OCI-LY7 (cell line): ENCODE measurements at places on chromosomes 1 and 21. TPM values are rescaled to one million over a fixed set of nuclear protein-coding genes. Genes with fewer than 3 reads are reported as not detected.

- no peak for DNase-seq
These were observed 29.6 kb upstream of the SLAMF9 start for GRCh38 chr1:159983681-159984080.

TRIM45 gene
- not detected in 2 replicates for total RNA-seq

METTL25B gene
- 45.6 and 54.1 TPM in 2 replicates for total RNA-seq

GUCA2A gene
- not detected in 2 replicates for total RNA-seq

- DNase-seq = no peak
These were observed 199.3 kb downstream of the CAMTA1 start for GRCh38 chr1:6984536-6984935.

GRCh38 chr1:17984583-17984982 is 123.0 kb upstream of the IGSF21 start:
- peak; percentile 54 for DNase-seq

DNA sequence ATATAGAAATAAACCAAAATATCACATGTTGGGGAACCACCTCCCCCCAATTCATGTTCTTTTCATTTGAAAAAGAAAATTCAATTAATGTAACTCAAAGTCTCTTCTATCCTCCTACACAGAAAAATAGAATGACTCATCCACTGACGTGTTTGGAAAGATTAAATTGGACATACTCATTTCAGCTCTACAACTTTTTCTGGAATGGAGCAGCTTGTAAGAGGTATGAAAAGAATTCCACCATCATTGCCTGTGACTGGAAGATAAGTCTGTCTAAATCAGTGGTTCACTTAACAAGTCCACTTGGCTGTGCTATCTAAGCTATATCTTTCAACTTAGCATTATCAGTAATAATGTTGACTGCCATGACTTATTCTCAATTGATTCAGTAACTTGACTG is 702.3 kb downstream of the BRINP3 start:
- no peak for DNase-seq

DNA sequence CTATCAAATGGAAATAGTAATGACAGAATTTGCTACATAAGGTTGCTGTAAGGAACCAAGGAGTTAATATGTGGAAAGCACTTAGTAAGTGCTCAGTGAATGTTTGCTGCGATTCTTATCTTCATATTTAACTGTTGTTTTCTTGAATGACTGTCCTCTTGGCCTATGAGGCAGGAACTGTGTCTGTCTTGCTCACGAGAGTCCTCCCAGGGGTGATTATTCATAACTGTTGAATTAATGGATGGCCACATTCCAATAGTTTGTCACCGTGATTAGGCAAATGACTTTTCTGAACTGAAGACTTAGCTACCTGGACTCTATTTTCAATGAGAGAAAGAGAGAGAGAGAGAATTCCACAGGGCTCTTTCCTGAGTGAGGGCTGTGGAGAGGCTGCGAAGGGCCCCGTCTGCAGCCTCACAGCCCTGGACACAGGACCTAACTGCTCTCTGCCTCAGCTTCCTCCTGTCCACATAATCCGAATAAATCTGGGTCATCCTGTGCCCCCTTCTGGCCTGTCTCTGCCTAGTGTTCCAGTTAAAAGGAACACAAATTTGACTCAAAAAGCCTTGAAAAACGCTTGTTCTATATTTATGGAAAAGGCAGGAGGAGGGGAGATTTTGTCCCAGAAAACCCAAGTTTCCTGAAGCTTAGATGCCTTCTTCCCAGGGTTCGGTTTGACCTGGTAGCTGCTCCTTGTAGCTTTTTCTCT is 8.5 kb downstream of the EDN2 start:
- no peak for DNase-seq

- DNase-seq = no peak
These were observed 1.1 kb downstream of the KIF21B start for GRCh38 chr1:201022493-201022819.

GRCh38 chr1:18875107-18875795 is 15.8 kb upstream of the TAS1R2 start:
- DNase-seq = peak; percentile 66

- no peak for DNase-seq
These were observed 19.6 kb downstream of the CDC42BPA start for GRCh38 chr1:227298512-227299240.

PTP4A2 gene
- total RNA-seq = 186 and 196 TPM in 2 replicates

DNA sequence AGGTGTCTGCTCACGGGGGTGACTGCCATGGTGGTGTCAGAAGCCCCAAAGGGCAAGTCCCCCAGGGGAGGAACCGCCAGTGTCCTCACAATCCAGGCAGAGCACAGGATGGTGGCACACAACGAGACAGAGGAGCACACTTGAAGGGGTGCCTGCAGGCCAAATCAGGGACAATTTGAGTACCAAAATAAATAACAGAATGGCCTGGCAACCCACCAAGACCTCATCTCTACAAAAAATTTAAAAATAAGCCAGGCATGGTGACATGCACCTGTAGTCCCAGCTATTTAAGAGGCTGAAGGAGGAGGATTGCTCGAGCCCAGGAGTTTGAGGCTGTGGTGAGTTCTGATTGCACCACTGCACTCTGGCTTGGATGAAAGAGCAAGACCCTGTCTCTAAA is 38.2 kb downstream of the TIAM1 start:
- DNase-seq = no peak
